ENCODE measurements at places on chromosomes 3 and 15.

DNA sequence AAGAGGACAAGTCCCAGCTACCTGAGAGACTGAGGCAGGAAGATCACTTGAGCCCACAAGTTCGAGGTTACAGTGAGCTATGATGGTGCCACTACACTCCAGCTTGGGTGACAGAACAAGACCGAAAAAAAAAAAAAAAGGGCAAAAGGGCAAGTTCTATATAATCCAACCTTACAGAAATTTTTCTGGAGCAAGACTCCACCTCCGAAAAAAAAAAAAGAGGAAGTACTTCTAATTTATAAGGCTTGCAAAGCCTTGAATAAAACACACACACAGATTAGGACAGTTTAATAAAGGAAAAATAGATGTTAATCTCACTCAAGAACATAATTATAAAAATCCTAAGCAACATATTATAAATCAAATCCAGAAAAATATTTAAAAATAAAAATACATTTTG, 14.4 kb upstream of the XYLB start:
- DNase-seq: no peak

DNA sequence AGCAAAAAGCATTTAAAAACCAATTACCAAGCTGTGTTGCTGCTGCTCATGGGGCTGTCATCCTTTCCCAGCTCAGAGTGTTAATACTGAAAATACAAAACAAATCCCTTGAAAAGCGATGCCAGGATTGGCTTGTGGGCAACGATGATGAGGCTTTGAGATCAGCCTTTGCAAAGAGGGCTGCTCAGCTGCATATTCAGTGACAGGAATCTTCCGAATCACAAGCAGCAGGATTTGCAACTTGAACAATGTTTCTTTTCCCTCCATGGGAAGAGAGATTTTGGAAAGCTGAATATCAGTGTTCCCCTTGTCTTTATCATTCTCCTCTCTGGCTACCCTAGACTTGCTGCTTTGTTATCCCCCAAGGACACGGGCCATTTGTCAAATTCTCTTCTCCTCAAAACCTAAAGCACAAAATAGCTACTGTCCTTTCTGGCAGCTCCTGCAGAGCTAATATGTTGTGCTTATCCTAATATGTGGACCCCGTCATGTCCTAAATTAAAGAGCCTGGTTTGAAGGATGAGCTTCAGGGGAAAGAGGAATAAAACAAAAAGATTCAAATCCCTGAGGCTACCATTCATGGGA, 375.8 kb downstream of the GAP43 start:
- DNase-seq: no peak

- DNase-seq: no peak
Observed at GRCh38 chr15:60477916-60478565, 901 bp downstream of the ICE2 start.

- DNase-seq: no peak
Observed at GRCh38 chr3:191020730-191021396, 158.4 kb upstream of the GMNC start.

- DNase-seq: peak; percentile 92
Observed at GRCh38 chr3:184227481-184227935, 1.9 kb upstream of the VWA5B2 start.

DNA sequence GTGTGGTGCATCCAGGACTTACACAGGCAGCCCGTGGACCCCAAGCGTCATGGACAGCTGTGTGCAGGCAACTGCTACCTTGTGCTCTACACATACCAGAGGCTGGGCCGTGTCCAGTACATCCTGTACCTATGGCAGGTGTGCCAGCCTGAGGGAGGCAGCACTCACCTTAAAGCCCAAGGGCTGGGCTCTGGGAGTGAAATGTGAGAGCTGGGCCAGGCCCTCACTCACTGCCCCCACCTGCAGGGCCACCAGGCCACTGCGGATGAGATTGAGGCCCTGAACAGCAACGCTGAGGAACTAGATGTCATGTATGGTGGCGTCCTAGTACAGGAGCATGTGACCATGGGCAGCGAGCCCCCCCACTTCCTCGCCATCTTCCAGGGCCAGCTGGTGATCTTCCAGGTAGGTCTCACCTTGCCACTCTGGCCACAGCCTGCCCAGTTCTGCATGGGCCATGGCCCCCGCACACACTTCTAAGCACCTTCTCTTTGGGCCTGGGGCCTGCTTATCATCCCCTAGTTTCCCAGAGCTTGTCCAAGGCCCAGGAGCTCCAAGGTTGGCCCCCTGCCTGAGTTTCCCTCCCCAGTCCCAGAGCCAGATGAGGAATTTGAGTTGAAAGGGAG, 11.0 kb downstream of the VILL start:
- no peak for DNase-seq

DNA sequence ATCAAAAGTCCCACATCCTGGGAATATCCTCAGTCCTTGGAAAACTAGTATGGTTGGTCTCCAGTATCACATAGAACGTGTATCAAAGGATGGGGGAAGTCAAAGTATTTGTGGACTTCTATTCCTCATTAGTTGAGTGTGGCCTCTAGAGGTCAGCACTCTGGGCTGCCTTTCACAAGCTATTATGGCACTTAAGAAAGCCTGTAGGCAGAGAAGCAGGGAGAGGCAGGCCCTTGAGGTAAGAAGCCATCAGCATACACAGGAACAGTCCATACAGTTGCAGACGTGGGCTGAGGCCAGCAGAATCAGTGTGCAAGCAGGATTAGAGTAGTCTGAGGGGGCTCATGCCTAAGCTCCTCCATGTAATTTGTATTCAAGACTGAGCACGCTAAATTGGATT, 341.7 kb downstream of the CLSTN2 start:
- no peak for DNase-seq

- no peak for DNase-seq
Observed at GRCh38 chr3:173938159-173938558, 540.6 kb downstream of the NLGN1 start.

- DNase-seq: peak; percentile 18
Observed at GRCh38 chr3:100068826-100069225, 45.5 kb downstream of the FILIP1L start.

Data from 8988T (cell line).